Midbrain (tissue), 1 donor: ENCODE measurements at places on chromosomes 6 and 20.

DNA sequence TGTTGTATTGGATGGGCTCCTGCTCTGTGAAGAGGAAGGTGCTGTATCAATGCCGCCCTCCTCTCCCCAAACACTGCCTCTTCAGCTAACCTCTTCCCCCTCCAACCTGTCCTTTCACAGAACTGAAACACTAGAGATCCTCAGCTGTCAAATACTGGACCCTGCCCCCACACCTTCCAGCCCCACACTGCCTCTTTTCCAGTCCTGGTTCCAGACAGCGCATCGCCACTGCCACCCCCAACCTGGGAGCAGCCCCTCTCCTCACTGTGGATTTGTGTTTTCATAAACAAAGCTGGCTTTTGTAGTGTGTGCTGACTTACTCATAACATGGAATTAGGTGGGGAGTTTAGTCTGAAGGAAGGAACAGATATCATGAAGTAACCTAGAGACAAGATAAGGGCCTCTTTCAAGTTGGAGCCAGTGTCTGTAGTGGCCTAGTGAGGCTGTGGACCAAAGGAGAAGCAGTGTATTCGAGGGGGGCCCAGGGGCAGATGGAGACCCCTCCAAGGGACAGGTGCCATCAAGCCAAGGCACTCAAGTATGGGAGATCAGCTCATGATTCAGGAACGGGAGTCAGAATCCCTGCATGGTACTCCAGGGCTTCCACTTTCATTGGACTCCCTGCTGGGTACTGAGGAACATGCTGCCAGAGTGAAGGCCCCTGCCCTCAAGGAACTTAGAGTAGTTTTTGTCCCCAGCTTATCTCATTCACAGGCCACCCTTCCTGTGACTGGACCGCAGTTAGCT, 2.1 kb downstream of the SCUBE3 start:
- DNase-seq: no peak

DNA sequence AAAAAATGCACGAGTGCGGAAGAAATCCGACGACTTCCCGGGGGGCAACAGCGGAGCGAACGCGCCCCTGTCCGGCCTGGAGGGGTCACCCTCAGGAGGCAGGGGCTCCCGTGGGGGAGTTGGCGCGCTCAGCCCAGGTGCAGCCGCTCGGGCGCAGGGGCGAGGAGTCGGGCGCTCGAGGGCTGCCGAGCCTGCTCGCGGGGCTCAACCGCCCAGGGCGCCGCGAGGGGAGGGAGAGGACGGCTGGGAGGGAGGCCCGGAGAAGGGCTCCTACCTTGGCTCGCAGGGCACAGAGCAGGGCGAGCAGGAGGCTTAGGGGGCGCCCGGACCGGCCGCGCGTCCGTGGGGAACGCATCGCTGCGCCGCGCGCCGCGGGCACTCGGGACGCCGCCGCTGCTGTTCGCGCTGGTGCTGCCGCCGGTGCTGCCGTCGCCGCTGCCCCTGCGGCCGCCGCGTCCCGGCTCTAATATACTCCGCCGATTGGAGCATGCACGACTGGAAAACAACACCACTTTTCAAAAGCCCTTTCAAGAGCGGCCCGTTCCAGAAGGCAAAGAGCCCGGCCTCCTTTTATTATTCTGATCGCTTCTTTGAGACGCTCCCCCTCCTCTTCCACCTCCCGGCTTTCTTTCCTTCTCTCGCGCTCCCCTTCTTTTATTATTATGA, 490 bp downstream of the JAG1 start:
- peak; percentile 79 for DNase-seq

DNA sequence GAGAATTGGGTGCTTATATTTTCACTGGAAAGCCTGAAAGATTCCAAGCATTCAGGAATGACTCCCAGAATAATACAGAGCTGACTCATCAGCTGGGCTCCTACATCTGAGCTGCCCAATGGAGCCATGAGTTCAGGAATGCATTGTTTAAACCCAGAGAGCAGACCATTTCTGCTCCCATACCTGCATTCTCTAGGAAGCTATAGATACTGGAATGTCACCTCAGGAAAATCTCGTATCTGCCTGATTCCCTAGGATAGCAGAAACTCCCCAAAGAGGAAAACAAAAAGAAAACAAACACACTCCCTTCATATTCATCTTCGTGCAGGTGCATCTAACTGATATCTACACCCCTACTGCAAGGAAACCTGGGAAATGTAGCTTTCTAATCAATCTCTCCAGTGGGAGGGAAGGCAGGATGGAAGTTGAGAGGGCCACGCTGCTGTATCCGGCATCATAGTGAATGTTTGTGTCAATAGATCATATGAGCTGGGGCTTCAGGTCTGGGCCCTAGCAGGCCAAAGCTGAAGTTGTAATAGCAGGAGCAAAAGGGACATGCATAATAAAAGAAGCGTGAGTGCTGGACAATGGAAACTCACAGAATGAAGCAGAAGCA, 8.2 kb upstream of the SLC2A12 start:
- DNase-seq: no peak

DNA sequence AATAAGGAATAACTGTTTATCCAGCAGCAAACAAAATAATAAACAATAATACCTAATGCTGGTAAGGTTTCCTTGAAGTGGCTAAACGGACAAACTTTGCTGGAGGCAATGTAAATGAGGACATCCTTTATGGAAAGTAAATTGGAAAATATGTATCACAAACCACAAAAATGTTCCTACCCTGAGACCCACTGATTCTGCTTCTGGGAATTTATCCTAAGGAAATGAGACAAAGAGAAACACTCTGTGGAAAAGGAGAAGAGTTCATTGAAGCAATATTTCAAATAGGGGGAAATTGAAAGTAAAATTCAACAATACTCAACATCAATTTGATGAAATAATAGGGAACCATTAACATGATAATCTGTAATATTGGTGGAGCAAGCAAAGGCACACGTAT, 37.9 kb downstream of the MAFB start:
- DNase-seq: no peak

GRCh38 chr6:100023798-100024197, 29.8 kb upstream of the MCHR2 start:
- no peak for DNase-seq

DNA sequence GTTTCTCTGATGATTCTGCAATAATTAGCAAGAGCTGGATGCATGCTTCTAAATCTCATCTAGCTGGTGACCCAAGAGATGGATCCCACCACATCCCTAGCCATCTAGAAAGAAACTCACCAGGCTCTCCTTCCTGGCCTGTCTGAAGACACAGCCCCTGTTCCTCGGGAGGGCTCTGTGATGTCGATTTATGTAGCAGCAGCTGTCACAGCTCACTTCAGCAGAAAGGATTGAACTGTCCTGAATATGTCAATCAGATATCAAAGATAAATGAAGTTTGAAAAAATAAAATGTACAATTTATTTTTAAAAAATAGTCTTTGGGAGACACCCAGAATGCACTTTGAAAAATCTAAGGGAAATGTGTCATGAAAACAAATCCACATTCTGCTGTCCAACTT, 67.3 kb upstream of the TSHZ2 start:
- DNase-seq: no peak

DNA sequence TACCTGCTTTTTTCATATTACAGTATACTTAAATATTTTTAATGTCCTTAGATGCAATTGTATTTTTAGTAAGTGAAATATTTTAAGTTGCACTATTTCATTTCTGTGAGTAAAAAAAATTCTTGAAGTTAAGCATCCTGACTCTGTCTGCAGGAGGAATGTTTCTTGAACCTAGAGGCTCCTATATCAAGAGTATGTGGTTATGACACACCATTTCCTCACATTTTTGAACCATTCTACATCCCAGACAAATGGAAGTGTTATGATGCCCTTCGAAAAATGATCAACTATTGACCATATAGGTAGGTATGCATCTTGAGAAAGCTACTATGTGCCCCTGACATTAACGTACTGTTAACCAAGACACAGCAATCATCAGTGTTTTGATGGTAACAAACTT, 237.0 kb downstream of the BCKDHB start:
- DNase-seq: no peak

- DNase-seq: no peak
These were observed 27.7 kb downstream of the ME1 start for GRCh38 chr6:83403191-83403590.

- no peak for DNase-seq
These were observed 102.2 kb downstream of the BACH2 start for GRCh38 chr6:90194371-90194841.

- DNase-seq: no peak
These were observed 140.4 kb downstream of the SYNE1 start for GRCh38 chr6:152496731-152497130.

DNA sequence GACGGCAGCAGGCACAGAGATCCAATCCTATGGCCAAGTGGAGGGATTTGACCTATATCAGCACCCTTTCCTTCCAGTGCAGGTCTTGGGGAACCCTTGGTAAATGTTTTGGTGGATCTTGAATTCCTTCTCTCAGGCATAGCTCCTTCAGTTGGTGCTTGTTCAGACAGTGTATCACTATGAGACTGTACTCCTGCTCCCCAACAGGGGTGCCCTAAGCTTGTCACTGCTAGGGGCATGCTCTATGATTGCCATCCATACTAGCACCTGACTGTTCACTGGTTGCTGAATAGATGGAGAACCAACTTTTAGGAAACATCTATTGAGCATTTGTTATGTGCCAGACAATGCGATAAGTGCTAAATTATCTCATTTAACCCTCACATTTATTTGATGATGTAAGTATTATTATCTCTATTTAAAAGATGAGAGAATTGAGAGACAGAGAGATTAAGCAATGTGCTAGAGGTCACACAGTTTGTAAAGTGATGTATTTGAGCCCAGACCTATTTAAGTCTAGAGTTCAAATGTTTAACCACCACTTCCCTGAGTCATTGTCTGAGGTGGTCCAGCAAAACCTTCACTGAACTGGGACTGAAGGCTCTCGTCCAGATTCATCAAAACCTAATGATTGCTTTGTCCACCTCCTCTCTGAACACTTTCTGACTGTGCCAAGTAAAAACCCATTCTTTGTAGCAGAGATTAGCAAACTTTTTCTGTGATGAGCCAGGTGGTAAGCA, 34.3 kb downstream of the ADGRF1 start:
- no peak for DNase-seq

GRCh38 chr6:167933290-167933689, 64.2 kb upstream of the KIF25 start:
- DNase-seq: no peak

DNA sequence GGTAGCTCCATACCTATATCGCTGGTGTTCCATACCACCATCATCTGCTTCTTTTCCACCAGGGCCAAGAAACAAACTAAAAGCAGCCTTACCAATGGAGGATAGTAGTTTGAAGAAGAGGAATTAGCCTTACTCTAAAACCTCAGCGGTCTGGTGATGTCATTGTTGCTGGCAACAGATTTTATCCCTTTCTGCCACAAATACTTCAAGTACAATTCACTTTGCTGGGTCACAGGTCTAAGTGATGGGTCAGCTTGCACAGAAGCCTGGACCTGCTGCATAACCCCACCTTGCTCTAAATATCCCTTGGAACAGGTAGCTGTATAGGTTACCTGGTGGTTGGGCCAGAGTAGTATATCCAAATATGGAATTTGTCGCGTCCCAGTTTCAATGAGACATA, 53.2 kb upstream of the THEMIS start:
- DNase-seq: no peak

DNA sequence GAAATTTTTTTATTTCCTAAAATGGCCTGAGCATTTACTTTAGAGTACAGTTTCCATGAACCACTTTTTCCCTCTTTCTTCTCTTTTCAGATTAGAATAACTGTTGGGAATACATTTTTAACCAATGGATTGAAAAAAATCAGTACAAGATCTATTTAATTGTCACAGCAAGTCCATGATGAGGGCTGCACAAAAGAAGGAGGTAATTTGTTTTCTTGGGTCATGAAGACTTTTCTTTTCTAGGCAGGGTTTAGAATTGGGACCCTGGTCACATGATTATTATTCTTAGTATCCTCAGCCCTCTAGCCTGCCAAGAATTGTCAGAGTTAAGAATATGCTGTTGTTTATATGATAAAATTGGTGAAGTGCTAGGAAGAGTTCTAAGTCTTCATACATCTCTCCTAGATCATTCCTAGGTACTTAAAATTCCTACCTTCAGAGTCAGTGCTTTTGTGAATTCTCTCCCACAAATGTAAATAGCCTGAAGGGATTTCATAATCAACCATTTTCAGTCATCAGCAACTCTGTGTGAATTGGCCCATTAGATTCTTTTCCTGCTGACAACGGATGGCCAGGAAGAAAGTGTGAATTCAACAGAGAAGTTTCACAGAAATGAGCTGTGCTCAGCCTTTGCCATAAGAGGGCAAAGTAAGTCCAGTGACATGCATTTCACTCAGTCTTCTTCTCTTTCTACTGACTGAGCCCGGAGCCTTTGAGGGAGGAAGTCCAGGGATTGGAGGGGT, 32.4 kb upstream of the TPBG start:
- DNase-seq: no peak

DNA sequence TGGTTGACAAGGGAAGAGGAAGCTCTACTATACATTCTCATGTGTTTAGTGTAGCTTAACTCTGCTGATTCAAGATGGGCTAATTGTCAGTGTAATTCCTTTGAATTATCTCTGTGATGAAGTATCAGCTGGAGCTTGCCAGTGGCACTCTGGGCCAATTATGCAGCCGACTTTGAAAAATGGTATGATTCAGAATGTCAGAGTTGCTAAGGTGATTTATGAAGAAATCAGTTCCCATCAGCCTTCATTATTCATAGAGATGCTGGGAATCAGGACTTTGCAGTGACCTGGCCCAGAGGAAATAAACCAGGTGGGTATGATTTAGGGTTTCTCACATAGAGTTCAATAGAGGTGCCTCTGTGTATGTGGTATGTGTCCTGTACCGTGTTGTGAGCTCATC, 33.4 kb downstream of the KCNS1 start:
- no peak for DNase-seq

DNA sequence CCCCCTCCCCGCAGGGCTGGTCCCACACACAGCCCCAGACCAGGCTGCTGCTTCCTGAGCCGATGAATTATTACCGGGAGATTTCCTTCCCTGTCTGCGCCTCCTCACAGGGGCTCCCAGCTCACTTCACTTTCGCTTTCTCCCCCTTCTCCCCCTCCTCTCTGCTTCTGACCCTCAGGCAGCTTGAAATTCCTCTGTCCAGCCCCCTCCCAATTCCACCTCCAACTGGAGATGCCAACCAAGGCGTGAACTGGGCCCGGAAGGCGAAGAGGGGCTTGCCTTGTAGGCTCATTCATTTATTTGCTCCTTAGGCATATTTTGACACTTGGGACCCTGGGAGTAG, 1.7 kb upstream of the TCF15 start:
- no peak for DNase-seq

- no peak for DNase-seq
These were observed 111.3 kb downstream of the TMEM170B start for GRCh38 chr6:11648889-11649288.

DNA sequence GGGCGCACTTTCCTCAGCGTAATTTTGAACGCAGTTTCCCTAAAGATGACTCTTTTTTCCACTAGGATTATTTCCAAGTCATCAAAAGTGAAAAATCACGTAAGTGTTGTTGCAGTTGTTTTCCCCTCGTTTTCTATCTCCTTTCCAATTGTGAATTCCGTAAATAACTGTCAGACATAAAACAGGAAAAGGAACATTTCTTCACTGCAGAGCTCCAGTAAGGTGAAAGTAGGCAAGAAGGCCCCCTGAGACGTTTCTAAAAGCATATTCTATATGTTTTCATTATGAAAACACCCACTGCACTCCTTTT, 17.8 kb downstream of the HIVEP2 start:
- no peak for DNase-seq
